ENCODE measurements at places on chromosomes 2 and 18. TPM values are rescaled to one million over a fixed set of nuclear protein-coding genes. Genes with fewer than 3 reads are reported as not detected.

DNA sequence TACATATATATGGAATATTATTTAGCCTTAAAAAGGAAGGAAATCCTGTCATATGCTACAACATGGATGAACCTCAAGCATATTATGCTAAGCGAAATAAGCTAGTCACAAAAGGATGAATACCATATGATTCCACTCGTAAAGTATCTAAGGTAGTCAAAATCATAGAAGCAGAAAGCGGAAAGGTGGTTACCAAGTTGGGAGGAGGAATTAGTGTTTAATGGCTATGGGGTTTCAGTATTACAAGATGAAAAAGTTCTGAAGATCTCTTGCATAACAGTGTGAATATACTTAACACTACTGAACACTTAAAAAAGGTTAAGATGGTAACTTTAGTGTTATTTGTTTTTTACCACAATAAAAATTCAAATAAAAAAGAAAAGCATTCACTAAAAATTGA, 99.0 kb downstream of the MGAT5 start:
- DNase-seq, result no peak

GRCh38 chr2:136376798-136377211, 258.9 kb upstream of the CXCR4 start:
- no peak for DNase-seq

The ILKAP gene
- 41.2 TPM for polyA plus RNA-seq

- DNase-seq, result no peak
Observed at GRCh38 chr2:62370321-62371250, 135.4 kb downstream of the TMEM17 start.

DNA sequence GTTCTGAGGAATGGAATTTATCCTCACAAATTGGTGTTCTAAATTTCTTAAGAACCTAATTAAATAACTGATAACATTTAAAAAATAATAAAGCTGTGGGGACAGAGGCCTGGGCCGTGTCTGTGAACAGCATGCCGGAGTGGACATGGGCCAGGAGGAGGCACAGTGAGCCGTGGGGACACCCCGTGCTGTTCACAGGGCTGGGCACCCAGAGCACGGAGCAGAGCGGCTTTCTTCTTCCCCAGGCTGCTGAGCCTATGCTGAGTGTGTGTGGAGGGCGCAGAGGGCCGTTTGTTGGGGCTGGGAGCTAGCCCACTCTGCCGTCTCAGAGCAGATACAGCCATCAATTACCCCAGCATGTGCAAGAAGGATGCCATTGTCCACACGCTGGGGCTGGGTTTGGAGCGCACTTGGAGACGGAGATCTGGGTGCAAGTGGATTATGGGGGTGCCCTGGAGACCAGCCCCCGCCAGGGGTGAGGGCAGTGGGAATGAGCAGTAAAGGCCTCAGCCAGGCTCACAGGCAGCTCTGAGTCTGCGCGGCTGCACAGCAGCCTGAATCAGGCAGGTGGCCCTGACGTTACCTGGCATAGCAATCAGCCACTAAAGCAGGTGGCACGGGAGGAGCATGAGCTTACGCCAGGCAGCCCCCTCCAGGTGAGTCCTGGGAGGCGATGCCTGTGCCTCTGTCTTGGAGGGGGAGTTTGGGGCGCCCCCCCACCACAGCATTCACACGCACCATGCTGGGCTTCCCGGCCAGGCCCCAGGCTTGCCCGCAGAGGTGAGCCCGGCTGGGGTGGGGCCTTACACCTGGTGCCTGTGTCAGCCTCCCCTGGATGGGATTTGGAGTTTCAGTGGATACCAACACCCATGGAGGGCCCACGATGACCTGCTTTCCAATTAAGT, 52.1 kb upstream of the SLC66A3 start:
- no peak for DNase-seq

DNA sequence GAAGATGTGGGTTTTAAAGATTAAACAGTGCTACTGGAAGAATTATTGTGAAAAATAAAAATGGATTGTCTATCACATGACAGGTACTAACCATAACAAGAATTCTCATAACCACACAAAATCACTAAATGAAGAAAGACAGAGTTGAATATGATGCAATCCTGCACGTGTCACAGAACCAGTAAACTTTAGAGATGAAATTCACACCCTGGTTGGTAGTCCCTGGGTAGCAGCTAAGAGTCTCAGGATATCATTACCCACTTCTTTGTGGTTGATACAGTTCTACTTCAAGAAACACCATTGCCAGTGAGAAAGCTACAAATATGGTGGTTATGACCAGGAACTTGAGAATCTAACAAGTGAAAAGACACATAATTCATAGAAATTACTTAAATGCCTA, 450.2 kb downstream of the ERBB4 start:
- DNase-seq, result no peak

The ACVR1C gene
- 0.34 TPM for polyA plus RNA-seq

DNA sequence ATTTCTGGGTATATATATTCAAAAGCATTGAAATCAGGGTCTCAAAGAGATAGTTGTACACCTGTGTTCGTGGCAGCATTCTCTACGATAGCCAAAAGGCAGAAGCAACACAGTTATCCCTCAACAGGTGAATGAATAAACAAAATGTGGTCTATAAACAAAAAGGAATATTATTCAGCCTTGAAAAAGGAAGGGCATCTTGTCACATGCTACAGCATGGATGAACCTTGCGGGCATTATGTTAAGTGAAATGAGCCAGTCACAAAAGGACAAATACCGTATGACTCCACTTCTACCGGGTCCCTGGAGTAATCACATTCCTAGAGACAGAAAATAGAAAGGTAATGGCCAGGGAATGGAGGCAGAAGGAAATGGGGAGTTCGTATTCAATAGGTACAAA, 228.8 kb downstream of the SH3BP4 start:
- DNase-seq, result no peak
